Myocyte (in vitro differentiated cells): ENCODE measurements at places on chromosomes 1 and 21. TPM values are rescaled to one million over a fixed set of nuclear protein-coding genes. Genes with fewer than 3 reads are reported as not detected.

CFHR3 gene
- total RNA-seq: 0.21 TPM in 1 of 2 replicates, not detected in the other

CHD5 gene
- 0.10 TPM in 1 of 2 replicates, not detected in the other for total RNA-seq

KCNT2 gene
- 0.62 and 1.1 TPM in 2 replicates for total RNA-seq

ITLN1 gene
- not detected in 2 replicates for total RNA-seq

ABCA4 gene
- 0.08 and 0.52 TPM in 2 replicates for total RNA-seq

AK2 gene
- total RNA-seq: 127 and 166 TPM in 2 replicates

FNBP1L gene
- 14.9 and 19.8 TPM in 2 replicates for total RNA-seq

KRTAP11-1 gene
- not detected in 2 replicates for total RNA-seq

CACNA1E gene
- 0.75 and 3.8 TPM in 2 replicates for total RNA-seq

RCAN3 gene
- 0.94 and 2.5 TPM in 2 replicates for total RNA-seq

LRRC8B gene
- total RNA-seq: 11.6 and 14.8 TPM in 2 replicates

VCAM1 gene
- total RNA-seq: 5.7 and 9.3 TPM in 2 replicates

SNRPE gene
- 38.8 and 50.6 TPM in 2 replicates for total RNA-seq

NOS1AP gene
- 0.62 and 1.6 TPM in 2 replicates for total RNA-seq

CD2 gene
- total RNA-seq: not detected in 2 replicates

DEPDC1 gene
- total RNA-seq: 1.0 and 1.6 TPM in 2 replicates
